ENCODE measurements at places on chromosomes 7 and 10.

DNA sequence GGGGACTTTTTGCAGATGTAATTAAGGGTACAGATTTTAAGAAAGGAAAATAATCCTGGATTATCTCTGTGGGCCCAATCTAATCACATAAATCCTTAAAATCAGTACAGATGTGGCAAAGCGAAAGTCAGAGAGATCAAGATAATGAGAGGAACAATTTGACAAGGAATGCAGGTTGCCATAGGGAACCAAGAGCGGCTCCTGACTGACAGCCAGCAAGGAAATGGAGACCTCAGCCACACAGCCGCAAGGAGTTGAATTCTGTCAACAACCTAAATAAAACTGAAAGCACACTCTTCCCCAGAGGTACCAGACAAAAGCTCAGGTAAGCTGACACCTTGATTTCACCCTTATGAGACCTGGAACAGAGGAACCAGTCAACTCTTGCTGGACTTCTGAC is 3.4 kb upstream of the PNPLA8 start:
- DNase-seq, result no peak

- DNase-seq, result peak; percentile 81
These were observed 220.5 kb upstream of the ETV1 start for GRCh38 chr7:14209896-14210484.

- DNase-seq, result no peak
These were observed 55.0 kb downstream of the SORBS1 start for GRCh38 chr10:95506056-95506737.

DNA sequence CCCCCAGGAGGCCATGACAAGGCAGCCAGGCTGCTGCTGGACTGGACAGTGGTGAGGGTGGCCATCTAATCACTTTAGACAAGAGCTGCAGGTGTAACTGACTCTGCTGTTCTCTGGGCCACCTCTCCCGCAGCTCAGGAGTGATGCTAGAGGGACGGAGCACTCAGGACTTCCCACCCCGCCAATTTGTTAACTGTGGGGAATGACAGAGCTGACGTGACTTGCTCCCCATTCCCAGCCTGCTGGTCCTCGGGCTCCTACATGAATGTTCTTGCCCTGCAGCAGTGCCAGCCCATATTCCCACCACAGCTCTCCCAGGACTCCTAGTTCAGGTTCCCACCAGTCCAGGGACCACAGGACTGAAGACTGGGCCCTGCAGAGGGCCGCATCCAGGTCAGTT is 16.7 kb upstream of the NPFFR1 start:
- no peak for DNase-seq

GRCh38 chr10:133474027-133474426 is 20.3 kb downstream of the SCART1 start:
- no peak for DNase-seq

DNA sequence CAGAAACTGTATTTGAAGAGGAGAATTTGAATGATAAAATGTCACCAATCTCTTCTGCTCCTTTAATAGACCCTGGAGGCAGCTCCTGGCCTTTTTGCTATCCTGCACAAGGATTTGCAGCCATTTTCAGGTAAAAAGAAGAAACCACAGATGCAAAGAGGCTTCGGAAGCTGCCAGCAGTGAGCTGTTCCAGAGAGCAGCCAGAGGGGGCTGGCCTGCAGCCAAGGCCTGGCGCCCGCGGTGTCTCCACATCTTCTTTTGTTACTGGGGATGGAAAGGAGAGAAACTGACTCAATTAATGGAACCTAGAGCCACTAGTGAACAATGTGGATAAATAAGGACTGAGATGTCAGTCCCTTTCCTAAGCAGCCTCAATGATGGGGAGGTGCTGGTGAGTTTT is 23.9 kb upstream of the GPR26 start:
- no peak for DNase-seq

DNA sequence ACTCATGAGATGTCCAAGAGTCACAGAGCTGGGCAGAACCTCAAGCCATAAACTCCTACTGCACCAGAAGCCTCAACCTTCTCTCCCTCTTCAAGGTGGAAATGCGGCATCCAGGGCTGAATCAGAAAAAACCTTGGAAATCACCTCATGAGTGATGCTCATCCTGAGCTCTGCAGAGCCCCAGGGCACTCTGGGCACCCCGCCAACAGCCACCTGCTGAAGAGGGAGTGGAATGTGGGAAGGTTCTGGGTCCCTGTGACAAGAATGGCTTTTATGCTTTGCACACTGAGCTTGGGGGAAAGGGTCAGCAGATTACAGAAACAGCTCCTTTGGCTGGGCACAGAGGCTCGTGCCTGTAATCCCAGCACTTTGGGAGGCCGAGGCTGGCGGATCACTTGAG is 18.8 kb downstream of the NUDT1 start:
- DNase-seq, result peak; percentile 79

- no peak for DNase-seq
These were observed 26.2 kb downstream of the GLI3 start for GRCh38 chr7:42210779-42211178.

DNA sequence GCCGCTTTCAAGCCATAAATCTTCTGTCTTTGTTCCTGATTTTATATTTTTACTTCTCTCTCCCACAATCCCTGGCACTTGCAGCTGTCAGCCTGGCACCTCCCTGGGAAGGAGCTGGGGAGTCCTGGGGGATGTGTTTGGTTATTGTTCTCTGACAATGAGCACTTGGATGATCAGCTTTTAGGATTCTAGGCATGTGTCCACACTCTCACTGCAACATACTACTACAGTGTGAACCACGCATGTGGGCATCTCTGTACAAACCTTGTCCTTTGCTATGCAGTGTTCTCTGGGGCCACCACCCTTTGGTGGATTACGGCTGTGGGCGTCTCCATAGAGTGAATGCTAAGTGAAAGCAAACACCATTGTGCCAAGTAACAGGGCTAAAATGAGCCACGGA is 168.4 kb upstream of the KMT2E start:
- DNase-seq, result no peak

GRCh38 chr7:151626422-151627115 is 106.9 kb upstream of the RHEB start:
- DNase-seq, result peak; percentile 37

GRCh38 chr10:7942316-7942715 is 112.2 kb upstream of the GATA3 start:
- DNase-seq, result no peak

GRCh38 chr10:76429368-76430060 is 998.1 kb downstream of the LRMDA start:
- DNase-seq, result no peak

- no peak for DNase-seq
These were observed 54.2 kb downstream of the GUSB start for GRCh38 chr7:65927489-65928448.

DNA sequence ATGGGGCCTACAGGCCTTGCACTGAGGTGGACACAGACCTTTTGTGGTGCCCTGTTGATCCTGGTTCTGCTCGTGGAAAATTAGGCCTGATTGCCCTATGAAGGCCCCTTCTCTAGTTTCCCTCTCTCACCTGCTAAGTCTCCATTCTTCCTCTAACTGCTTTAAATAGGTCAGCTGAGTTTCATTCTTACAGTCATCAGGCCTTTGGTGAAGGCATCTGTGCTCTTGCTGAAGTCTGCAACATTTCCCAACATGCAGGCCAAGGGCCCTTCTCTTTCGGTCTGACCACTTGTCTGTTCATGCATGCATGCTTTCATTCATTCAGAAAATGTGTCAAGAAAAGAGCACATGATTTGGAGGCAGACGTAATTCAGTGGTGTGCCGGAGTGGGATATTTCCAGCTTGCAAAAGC is 244.0 kb downstream of the BUB3 start:
- DNase-seq, result no peak
